Activated gamma-delta T cell treated with Interleukin-2 at 50 U/mL for 16 hours (primary cell): ENCODE measurements at places on chromosomes 4 and X.
A peak's percentile ranks its signal among the peaks of the same experiment; 100 is the strongest.

DNA sequence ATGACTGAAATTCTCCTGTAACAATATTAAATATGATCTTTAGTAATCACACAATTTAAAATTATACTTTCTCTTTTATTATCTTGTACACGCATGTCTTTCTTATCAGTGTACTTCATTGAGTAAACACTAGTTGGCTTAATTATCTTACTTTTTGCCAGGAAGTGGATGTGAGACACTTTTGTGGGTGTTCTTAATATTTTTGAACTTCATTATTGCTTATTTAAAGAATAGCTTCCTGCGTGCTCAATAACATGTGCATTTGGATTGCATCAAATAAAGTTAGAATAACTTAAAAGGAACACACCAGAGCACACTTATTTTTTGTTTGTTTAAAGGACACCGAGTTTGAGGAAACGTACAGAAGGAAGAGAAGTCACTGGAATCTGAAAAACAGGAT is 128.5 kb upstream of the VEGFC start:
- DNase-seq = no peak

DNA sequence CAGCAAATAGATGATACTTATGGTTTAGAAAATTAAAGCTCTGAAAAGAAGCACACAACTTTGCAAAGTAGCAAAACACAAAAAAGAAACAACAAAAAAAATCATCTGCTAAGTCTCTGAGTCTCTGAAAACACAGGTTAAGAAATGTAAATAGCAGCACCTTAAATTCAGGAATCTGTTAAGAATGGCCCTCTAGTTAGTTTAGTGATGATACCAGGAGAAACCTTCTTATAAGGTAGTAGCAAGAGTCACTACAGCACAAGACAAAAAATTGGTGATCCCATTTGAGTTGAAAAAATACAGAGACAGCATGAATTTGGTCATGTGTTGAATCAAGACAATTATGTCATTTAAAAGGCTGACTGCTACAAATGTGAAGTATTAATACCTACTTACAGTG is 308.2 kb upstream of the ADGRL3 start:
- no peak for DNase-seq

GRCh38 chr4:1418494-1419285 is 12.4 kb upstream of the NKX1-1 start:
- DNase-seq = no peak

DNA sequence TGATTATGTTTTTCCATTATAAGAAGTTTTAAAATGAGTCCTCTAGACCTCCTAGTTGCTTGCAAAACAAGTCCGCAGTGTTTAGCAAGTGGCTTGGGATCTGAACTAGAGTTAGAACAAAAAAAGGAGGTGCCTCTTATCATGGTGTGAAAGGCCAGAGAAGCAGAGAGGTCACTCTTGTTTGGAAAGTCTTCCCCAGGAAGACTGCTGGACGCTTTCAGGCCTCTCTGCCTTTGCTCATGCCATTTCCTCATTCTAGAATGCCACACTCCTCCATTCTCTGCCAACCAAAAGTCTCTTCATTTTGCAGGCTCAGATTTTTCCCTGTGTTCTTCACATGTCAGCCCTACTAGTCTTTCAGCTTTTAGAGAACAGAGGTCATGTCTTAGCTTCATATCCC is 14.9 kb downstream of the PARM1 start:
- DNase-seq = no peak

- DNase-seq = no peak
Observed at GRCh38 chrX:12488220-12488619, 303.0 kb upstream of the PRPS2 start.

- DNase-seq = no peak
Observed at GRCh38 chr4:47786958-47787370, 50.9 kb downstream of the CORIN start.

DNA sequence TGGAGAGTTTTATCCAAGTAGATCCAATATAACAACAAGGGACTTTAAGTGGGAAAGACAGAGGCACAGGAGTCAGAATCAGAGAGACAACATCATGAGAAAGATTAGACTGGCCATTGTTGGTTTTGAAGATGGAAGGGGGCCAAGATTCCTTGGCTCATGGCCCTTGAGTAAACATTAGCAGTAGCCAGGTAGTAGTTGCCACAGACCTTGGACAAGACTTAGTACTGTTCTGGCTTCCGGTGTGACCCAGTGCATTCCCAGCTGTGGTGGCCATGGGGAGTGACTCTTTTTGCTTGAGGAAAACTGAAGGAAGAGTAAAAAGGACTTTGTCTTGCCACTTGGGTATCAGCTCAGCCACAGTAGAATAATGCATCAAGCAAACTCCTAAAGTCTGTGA is 462.2 kb upstream of the CPXCR1 start:
- DNase-seq = no peak

DNA sequence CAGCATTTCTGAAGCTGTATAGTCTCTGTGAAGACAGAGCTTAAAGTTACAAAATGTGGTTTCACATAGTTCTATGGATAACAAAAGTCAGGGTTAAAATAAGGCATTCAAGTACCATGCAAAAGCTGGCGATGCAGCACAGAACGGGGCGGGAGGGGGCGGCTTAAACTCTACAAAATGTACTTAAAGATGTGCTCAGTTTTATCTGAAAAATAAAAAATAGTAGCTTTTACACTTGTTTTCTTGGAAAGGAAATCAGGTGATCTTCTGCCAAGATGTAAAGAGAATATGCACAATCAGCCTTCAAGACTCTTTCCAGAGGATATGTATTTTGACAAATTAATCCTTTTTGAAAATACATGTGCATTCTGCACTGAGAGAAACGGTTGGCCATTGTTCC is 301.7 kb upstream of the EMCN start:
- no peak for DNase-seq

GRCh38 chr4:64144994-64145393 is 264.3 kb downstream of the TECRL start:
- DNase-seq = no peak

- DNase-seq = no peak
Observed at GRCh38 chrX:109847257-109848187, 114.5 kb upstream of the ACSL4 start.

DNA sequence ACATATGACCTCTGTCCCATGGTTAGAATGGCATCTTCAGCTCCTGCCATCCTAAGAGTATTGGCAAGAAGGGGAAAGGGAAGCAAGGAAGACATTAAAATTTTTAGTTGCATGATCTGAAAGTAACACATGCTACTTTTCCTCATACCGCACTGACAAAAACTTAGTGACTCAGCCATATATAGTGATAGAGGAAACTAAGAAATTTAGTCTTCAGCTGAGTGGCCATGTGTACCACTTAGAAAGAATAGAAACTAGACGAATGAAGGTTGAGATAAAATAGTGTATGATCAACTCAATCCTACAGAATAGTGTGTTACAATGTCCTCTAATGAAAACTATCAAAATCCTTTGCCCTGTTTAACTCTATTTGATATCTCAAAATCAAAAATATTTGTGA is 164.1 kb downstream of the PPP3CA start:
- no peak for DNase-seq

- DNase-seq = no peak
Observed at GRCh38 chr4:72558655-72559054, 10.4 kb downstream of the ADAMTS3 start.

DNA sequence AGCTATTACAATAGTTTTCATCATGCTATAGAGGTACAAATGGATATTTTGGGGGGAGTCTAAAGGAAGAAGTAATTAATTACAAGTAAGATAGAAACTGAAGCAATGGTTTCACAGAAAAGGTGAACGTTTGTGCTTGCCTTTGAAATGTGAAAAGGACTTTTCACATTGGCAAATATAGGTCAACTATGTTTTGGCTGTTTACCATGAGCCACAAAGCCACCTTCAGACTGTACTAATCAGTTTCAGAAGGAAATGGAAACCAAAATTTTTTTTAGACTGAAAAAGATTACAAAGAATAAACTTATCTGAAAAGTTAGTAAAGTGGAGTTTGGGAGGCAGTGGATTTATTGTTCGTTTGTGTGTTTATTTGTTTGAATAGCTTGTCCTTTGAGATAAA is 32.1 kb downstream of the SYTL5 start:
- DNase-seq = no peak

DNA sequence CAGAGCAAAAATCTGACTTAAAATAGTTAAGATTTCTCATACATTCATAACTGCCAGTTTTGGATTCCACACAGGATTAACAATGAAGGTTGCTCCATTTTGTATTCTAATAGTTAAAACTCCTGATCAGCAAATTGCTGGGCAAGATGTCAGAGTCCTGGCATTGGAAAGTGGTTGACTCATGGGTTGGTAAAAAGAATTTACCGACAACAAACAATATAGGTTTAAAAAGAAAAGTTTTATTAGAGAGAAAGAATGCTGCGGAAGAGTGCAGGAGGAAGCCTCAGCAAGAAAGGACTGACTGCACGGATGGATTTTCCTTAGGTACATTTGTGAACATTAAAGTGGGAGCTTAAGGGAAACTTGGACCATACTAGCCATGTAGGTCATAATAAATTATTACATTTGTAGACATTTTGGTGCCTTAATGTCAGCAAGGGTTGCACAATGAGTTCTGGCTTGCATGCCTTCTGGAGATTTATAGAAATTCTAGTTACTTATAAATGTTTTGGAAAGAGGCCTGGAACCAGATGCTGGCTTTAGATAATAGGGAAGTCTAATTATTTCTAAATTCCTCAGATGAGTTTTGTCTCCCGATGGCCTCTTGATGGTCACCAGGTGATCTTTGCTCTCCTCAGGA is 25.4 kb upstream of the IL2 start:
- DNase-seq = no peak

DNA sequence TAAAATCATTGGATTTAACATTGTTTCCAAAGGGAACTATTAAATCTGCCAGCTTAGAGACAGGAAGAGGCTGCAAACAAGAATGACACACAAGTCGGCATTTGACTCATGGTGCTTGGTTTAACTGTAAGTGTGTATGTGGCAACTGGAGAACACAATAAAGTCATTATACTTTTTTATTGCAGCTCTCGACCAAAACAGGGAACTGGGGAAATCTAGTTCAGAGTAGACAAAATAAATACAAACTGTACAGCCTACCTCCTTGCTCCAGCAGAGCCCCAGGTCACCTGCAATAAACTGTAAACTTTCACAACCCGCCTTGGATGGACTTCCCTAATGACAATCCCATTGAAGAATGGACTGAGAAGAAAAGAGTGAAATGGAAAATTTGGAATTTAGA is 24.0 kb downstream of the NPY5R start:
- no peak for DNase-seq

DNA sequence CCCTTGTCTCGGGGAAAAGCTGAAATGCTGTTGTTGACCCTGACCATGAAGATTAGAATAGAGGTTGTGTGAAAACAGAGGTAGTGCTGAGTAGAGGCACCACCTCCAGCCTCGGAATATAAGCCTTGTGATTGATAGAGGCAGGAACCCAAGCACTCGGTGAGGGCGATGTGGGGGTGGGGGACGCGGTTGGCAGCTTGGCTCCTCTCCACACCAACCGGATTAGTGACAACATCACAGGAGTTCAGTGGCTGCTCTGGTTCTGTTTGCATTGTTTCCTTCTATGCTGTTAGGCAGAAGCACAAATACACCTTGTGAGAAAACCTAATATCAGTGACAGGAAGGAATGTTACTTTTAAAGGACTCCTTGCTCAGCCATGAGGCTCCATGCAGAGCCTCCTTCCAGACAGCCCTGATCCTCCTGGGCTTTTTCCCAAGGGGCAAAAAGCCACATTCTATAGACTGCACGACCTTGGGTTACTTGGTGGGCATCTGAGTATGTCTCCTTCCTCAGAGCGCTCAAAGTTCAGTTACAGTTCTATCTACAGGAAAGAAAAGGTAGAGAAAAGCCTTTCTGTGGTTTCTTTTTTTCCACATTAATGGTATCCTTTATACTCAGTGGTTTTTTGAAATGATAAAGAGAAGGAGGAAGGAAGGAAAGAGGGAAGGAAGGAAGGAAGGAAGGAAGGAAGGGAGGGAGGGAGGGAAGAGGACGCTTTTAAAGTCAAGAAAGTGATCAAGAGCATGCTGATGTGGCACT is 150.4 kb upstream of the NOCT start:
- no peak for DNase-seq

DNA sequence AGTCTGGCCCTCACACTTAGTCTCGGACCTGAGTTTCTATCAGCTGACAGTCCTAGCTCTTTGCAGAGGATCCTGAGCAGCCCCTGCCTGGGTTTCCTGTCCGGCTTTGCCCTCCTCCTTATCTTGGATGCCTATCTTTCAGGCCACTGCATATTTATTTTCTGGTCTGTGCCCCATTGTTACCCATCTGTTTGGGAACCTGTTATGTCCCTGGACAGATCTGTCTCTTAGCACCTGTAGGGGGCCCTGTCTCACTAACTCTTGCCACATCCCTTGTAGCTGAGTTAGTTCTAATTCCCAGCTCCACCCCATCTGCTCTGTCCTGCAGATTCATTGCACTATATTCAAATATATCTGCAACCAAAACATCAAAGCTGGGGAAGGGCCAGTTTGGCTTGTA is 514.9 kb upstream of the LCORL start:
- DNase-seq = no peak

DNA sequence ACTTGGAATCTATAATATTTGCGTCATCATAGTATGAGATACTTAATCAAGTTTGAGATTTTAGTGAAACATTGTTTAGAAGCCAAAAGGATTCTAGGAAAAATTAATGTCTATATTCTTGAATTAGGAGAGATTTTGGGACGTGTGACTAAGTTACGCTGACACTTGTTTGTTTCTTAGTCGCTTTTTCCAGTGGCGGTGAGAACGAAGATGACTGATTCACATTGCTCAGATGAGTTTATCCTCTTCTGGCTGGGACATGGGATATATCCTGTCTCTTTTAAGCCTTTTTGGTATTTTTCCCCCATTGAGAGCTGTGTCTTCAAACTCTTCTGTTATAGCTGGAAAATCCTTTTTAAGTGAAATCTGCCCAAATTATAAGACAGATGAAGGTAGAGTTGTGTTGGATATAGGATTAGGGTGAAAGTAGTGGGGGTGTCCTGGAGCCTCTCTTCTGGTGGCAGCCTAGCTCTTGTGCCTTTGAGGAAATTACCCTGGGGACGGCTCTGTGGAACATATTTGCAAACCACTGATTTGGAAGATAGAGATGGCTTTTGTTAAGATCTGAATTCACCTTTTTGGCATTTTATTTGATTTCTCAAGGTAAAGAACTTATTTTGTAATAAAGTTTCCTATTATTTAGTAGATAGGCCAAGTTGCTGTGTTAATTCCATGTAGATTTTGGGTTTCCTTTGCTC is 49.7 kb downstream of the HTT start:
- DNase-seq = no peak

- peak; percentile 10 for DNase-seq
Observed at GRCh38 chr4:83012200-83012686, 1.6 kb upstream of the LIN54 start.

GRCh38 chr4:109755656-109756055 is 25.8 kb upstream of the PLA2G12A start:
- no peak for DNase-seq

DNA sequence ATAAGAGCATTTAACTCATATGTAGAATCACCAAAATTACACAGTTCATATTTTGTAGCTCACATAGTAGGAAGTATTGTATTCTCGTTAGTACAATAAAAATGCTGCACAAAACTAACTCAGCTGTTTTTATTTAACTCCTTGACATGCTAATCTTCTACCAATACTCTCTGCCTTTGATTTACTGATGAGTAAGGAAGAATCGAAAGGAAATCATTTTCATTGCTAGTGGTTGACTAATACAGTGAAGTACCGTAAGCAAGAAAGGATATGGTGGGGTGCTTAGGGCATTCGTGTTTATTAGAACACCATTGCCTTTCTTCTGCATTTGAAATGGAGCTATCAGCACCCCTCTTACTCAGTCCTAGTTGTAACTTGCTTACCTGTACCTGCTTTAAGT is 1239.1 kb upstream of the TENM3 start:
- no peak for DNase-seq
